Activated naive CD4-positive, alpha-beta T cell (primary cell): ENCODE measurements at places on chromosomes 1 and 21.

GRCh38 chr1:151251656-151252470, 2.7 kb upstream of the PSMD4 start:
- DNase-seq: peak; percentile 1

GRCh38 chr1:184632415-184633175, 122.1 kb downstream of the EDEM3 start:
- no peak for DNase-seq

DNA sequence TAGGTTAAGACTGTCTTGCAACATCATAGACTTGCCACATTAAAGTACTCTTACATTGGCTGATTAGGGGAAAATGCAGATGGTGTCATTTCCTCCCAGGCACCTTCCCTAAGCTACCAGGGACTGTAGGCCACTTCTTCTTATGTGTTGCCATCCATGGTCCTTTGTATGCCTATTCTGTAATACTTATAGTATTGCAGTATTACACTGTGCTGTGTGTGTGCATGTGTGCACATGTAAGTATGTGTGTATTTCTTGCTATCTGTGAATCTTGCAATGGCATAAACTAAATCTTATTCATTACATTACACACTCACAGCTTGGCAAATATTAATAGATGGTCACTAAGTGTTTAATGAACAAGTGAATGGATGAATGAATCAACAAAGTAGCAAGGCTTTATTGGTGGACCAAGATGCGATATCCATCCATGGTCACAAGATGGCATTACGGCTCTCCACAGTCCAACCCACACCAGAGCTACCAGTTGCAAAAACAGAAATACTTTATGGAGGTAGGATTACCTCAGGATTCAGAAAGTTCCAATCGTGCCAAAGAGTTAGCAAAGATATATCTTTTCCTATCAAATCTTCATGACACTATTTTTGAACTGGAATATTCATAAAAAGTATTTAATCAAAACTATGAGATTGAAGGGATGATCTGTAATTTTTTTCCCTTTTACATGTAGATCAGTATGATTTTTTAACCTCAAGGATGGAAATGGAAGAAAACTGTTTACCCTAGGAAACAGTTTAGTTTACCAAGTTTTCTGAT, 160.2 kb downstream of the DENND1B start:
- DNase-seq: no peak

- no peak for DNase-seq
Measured at GRCh38 chr21:35697321-35697808, 363.0 kb downstream of the SETD4 start.

- no peak for DNase-seq
Measured at GRCh38 chr21:38769191-38769780, 36.4 kb upstream of the ETS2 start.

DNA sequence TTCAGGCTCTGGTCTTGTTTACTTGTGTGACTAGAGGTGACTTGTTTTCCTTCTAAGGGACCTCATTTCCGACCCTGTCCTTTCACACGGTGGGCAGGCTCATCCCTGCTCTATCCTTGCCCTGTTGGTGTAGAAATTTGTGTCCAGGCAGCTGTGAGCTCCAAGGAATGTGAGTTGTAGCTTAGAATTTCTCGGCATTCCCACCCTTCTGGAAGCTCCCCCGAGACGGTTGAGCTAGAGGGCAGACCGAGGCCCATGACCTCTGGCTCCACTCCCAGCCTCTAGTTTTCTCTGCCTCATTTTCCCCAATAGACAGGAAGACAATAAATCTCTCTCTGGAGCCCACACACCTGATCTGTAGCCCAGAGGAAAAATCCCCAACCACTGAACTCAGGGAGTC, 100.9 kb downstream of the NAV1 start:
- DNase-seq: no peak

GRCh38 chr1:941588-942383, 17.3 kb downstream of the NOC2L start:
- no peak for DNase-seq

- DNase-seq: no peak
Measured at GRCh38 chr1:59484096-59484495, 187.2 kb downstream of the FGGY start.

DNA sequence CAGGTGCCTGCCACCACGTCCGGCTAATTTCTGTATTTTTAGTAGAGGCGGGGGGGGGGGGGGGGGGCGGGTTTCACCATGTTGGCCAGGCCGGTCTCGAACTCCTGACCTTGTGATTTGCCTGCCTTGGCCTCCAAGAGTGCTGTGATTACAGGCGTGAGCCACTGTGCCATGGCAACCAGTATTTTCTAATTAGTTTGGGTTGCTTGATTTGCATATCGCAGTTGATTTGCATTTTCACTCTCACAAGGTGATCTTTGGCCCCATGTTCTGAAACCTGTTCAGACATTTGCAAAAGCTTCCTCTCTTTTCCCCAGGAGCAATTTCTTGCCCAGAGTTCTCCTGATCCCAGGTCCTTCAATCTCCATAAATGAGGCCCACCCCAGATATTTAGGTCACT, 1.7 kb downstream of the TOR3A start:
- no peak for DNase-seq
